ENCODE measurements at places on chromosomes 5 and 9. TPM values are rescaled to one million over a fixed set of nuclear protein-coding genes. Genes with fewer than 3 reads are reported as not detected.

- no peak for DNase-seq
Measured at GRCh38 chr5:168357876-168358275, 66.4 kb downstream of the WWC1 start.

PRSS3 gene
- 95.6 TPM for total RNA-seq

PTGR1 gene
- 67.9 TPM for total RNA-seq

LHX2 gene
- not detected for total RNA-seq

DNA sequence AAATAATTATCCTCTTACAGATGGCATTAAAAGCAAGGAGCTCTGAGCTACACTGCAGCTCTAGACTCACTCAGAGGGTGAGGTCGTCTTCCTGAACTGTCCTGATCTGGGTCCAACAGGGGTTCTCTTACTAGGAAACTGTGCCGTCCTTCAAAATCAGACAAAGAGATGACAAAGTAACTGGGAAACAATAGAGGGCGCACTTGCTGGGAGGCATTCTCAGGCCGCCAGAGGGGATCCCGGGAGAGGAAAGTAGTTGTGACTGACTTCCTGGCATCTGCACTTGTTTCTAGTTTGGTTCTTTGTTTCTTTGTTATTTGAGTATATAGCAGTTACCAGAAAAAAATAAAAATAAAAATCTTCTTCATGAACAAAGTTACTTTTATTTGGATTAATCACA lies 142.9 kb upstream of the MSX2 start:
- DNase-seq: no peak

DNA sequence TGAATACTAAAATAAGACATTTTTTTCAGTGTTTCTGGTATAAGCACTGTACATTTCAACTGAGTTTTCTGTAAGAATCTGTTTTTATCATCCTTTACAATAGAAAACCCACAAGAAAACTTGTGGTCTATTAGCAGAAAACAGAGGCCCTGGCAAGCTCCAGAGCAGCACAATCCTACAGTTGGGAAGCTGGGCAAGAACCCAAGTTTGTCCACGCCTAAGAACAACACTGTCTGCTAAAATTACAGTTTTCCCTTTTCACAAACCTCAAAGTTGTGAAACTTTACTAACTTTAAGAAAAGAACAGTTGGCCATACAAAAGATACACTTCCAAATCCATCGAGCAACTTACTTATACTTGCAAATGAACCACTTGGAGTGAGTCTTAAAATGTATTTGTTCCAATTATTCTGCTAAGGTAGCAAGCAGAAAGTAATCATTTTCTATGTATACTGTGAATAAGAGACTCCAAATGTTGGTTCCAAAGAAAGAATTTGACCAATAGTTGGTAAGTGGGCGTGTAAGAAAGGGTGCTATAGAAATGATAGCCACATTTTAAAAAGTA lies 982.0 kb upstream of the ARRDC3 start:
- no peak for DNase-seq

DNA sequence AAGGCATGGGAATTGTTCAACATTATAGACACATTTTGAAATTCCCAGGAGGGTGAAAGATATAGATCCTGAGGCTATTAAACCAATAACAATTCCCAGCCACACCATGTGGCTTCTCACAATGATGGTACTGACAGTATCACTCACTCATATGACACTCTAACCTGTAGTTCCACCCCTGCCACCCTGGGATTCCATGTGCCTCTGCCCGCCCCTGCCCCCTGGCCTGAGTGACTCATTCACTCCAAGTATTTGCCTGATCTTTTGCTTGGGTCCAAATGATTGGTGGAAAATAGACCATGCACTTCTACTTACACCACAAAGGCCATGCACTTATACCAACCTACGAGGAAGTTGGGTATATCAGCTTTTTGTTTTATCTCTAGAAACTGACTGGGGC lies 305.2 kb upstream of the DAB2 start:
- DNase-seq: no peak

DNA sequence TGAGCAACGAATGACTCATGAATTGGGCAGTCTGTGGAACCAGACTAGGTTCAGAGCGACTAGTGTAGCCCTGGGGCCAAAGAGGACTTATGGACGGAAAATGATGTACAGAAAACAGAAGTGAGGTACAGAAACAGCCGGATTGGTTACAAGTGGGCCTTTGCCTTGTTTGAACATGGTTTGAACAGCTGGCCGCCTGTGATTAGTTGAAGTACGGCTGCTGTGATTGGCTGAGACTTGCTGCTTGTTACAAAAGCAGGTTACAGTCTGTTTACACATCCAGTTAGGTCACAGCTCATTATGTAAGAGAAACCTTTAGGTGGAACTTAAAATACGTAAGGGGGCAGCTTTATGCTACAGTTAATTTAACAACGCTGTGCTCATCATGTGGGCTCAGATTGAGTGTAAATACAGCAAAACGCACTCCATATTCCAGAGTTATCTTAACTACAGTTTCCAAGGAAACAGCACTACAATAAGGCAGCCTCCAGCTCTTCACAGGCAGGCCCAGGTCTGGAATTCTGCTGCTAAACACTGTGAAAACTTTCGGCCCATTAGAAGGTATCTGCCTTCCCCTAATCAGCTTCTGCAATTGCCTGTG lies 6.5 kb downstream of the AMACR start:
- DNase-seq: peak; percentile 89

ENDOG gene
- total RNA-seq: 36.6 TPM

- no peak for DNase-seq
Measured at GRCh38 chr5:68709239-68709638, 384.6 kb upstream of the SLC30A5 start.
